Upper lobe of left lung (tissue), 6 donors: ENCODE measurements at places on chromosomes 5 and 9. TPM values are rescaled to one million over a fixed set of nuclear protein-coding genes. Genes with fewer than 3 reads are reported as not detected.
A peak's percentile ranks its signal among the peaks of the same experiment; 100 is the strongest.

The FOXD4L6 gene
- total RNA-seq, result not detected

The DRD1 gene
- total RNA-seq, result 0.81 TPM

The NUTM2F gene
- not detected for total RNA-seq

The LEAP2 gene
- total RNA-seq, result 1.0 TPM

- no peak for DNase-seq
- H3K36me3 ChIP-seq, result no peaks in the 10 kb centered on the region
- no peak overlapping the region for H3K4me3 ChIP-seq
Observed at GRCh38 chr5:137142346-137142745, 356.8 kb downstream of the SPOCK1 start.

- H3K4me3 ChIP-seq, result no peak overlapping the region
- H3K4me1 ChIP-seq, result peaks cover 12% of the 10 kb centered on the region
- no peak for DNase-seq
- no peaks in the 10 kb centered on the region for H3K27me3 ChIP-seq
- H3K27ac ChIP-seq, result no peak overlapping the region
Observed at GRCh38 chr5:144141585-144141984, 28.9 kb downstream of the YIPF5 start.

- no peaks in the 10 kb centered on the region for H3K36me3 ChIP-seq
- H3K27ac ChIP-seq, result no peak overlapping the region
- H3K4me3 ChIP-seq, result no peak overlapping the region
Observed at GRCh38 chr5:179374506-179375235, 29.4 kb upstream of the ADAMTS2 start.

DNA sequence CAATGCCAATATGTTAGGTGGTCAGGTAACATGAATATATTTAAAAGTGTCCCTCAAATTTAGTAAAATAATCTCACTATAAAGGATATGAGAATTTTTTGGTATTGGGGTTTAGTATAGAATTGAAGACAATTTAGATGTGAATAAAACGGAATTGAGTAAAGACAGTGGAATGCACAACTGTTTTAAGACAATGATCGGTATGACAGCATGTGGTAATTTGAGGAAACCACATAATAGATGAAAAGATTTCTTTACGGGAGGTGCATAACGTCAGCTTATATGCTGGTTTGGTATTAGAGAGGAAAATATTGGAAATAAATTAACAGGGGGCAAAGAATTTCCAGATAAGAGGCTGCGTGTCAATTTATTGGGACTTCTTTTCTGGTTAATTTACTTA, 1043.2 kb downstream of the CDH18 start:
- no peaks in the 10 kb centered on the region for H3K27me3 ChIP-seq
- no peak overlapping the region for H3K4me3 ChIP-seq
- H3K27ac ChIP-seq, result no peak overlapping the region
- H3K36me3 ChIP-seq, result no peaks in the 10 kb centered on the region

GRCh38 chr5:55777332-55777731, 39.5 kb downstream of the DDX4 start:
- peaks cover 8% of the 10 kb centered on the region for H3K4me1 ChIP-seq
- H3K4me3 ChIP-seq, result no peak overlapping the region
- no peaks in the 10 kb centered on the region for H3K36me3 ChIP-seq
- no peaks in the 10 kb centered on the region for H3K27me3 ChIP-seq
- no peak for DNase-seq

DNA sequence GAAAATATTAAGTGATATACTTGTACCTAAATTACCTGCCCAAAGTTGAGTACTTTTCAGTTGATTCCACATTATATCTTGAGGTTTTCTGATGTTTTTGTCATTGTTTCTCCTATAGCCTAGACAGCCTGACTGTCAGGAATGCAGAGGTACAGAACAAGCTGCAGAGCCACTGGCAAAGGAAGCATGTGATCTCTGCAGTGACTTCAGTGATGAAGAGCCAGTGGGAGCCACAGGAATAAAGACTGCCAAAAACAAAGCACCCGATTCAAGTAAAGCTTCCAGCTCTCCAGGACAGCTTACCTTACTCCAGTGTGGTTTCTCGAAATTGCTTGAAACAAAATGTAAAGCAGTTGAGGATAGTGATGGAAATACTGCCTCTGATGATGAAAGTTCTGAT, 96.3 kb downstream of the ERCC6L2 start:
- no peak overlapping the region for H3K27ac ChIP-seq
- no peak for DNase-seq
- H3K4me3 ChIP-seq, result no peak overlapping the region
- H3K27me3 ChIP-seq, result no peaks in the 10 kb centered on the region
- peaks cover 10% of the 10 kb centered on the region for H3K36me3 ChIP-seq

DNA sequence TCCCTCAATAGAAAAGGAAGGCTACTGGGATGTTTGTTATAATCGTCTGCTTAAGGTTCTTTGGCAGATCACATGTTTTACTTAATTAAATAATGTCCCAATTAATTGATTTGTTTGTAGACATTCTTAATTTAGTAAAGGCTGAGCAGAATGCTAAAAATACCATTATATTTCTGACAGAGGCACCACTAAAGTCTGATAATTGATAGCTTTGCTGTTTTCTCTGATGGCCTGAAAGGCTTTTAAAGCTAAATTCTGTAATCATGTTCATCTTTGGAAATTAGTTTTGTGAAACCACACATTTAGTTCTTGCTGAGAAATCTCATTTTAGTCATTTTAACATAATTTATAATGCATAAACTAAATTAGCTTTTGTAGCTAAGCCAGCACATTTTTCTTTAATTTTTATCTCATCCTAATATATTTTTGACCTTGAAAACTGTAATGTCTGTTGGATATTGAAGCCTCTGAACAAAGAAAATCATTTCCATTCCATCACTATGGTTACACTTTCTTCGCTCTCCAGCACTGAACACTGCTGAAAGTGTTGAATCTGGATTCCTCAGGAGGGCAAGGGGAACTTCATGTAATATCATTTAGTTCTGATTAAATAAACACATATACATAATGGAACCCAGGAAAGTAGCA, 329.4 kb downstream of the ELAVL2 start:
- no peaks in the 10 kb centered on the region for H3K4me1 ChIP-seq
- H3K4me3 ChIP-seq, result no peak overlapping the region
- no peaks in the 10 kb centered on the region for H3K36me3 ChIP-seq
- H3K27me3 ChIP-seq, result no peaks in the 10 kb centered on the region

DNA sequence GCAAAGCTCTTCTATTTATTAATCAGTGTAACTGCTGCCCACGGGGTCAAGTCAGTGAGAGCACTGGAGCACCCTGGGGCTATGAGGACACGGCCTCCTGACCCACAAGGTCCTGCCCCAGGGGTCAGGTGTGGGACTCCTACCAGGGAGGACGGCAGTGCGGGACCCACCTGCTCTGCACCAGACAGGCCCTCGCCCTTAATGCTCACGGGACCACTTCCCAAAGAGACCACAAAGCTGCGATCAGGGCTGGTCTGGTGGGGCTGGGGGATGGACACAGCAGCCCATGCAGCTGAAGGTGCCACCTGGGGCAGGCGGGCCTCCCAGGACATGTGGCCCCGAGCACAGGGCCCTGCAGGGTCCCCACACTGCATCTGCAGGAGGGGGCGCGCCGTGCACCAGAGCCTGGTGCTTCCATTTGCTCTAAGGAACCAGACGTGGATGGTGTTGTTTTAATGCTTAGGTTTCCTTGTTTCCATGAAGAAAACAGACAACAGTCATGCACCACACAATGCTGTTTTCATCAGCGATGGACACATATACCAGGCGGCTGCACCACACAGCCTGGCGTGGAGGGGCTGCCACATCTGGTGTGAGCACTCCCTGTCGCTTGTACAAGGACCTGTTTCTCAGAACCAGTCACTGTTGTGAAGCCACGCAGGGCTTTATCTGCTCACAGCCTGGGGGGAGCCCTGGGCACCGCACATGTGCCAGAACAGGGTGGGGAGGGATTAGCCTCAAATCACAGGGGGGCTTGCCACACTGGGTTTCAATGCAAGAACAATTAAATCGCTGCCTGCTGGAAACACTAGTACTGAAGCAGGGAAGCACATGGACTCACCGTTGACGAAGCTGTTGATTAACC, 22.6 kb downstream of the CLPTM1L start:
- no peak overlapping the region for H3K27ac ChIP-seq
- H3K36me3 ChIP-seq, result peaks cover 94% of the 10 kb centered on the region
- H3K4me1 ChIP-seq, result no peaks in the 10 kb centered on the region

DNA sequence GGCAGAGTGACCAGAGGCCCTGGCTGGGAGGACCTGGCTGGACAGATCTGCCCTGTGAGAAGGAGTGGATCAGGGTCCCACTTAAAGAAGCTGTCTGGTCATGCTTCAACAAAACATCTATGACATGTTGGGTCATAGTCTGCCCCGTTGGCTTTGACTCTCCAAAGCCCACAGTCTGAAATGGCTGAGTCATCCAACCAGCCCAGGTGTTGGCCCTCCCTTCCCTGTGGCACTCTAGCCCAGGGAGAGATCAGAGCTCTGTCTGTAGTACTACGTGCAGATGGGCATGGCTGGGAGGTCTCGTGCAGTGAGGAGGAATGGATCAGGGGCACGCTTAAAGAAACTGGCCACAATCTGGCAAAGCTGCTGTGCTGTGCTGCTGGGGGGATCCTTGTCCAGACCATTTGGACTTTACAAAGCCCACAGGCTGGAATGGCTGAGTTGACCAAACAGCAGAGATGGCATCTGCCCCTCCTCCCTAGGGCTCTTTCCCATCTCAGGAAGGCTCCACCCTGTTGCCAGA, 206.1 kb downstream of the TUSC1 start:
- H3K27ac ChIP-seq, result no peak overlapping the region
- H3K27me3 ChIP-seq, result no peaks in the 10 kb centered on the region
- no peak overlapping the region for H3K4me3 ChIP-seq
- H3K4me1 ChIP-seq, result no peaks in the 10 kb centered on the region

DNA sequence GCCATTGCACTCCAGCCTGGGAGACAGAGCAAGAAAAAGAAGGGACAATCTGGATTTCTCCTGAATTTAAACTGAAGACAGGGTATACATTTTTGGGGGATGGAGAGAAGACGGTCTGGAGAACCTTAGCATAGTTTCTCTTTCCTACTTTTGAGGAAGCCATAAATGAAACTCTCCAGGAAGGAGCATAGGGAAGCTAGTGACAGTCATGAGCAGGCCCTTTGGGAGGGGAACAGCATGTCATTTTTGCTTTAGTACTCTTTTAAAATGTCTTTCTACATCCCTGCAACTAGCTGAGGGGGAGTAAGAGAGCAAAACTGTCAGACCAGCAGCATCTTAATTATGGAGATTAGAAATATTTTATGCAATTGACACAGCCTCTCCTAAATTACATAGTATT, 8.2 kb upstream of the SLC44A1 start:
- no peak overlapping the region for H3K27ac ChIP-seq
- DNase-seq, result no peak
- no peaks in the 10 kb centered on the region for H3K27me3 ChIP-seq
- no peaks in the 10 kb centered on the region for H3K4me1 ChIP-seq
- H3K36me3 ChIP-seq, result no peaks in the 10 kb centered on the region

DNA sequence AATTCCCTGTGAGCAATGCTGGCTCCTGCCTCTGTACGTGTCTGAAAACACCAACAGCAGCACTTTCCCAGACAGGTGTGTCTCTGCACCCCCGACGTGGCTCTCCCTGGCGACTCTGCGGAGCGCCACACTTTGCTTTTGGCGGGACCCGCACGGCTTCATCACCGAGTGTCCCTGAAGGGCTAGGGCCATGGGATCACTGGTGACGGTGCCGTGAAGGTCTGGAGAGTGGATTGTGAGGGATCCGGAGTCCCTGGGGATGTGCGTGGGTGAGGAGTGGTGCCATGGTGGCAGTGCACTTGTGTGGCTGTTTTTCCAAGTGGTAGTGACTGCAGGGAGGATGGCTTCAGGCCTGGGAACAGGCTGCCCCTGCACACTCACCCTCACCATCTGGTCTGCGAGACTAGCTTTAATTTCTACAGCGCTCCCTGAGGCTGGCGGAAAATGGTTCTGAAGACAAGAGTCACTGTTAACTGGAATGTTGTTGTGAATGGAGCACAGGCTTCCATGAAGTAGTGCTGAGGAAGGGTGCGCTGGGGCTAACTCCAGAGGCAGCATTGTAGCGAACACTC, 3.2 kb downstream of the NKD2 start:
- no peak overlapping the region for H3K27ac ChIP-seq
- no peaks in the 10 kb centered on the region for H3K27me3 ChIP-seq
- no peaks in the 10 kb centered on the region for H3K36me3 ChIP-seq

DNA sequence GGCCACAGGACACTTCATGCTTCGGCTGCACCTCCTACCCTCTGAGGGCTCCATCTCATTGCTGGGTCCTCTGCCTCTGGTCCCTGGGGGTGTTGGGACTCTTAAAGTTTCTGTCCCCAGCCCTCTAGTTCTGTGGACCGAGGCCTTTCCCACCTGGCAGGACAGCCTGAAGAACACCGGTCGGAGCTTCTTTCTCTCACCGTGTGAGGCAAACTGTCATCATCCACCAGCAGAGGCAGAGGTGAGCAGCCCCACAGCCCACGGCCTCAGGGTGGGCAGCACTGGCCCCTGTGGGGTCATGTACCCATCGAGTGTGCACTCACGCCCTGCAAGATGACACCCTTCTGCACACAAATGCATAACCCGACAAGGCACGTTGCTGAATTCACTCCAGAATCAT, 49.9 kb downstream of the IRX2 start:
- no peak for DNase-seq
- no peak overlapping the region for H3K27ac ChIP-seq
- no peaks in the 10 kb centered on the region for H3K36me3 ChIP-seq
- no peaks in the 10 kb centered on the region for H3K4me1 ChIP-seq

DNA sequence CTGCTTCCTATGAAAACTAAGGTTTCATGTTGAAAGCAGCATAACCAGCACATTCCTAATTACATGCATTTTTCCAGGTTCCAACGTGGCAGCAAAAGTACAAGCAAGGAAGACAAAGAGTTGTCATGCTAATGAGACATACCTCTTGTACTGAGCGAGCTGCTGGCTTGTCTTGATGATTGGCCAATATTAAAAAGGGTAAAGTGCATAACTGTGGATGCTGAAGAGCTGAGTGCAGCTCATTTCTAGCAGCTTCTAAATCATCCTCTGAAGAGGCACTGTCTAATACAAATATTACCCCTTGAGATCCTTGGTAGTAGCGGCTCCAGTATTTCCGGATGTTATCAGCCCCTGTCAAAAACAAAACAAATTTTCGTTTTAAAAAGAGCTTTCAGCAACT, 197.3 kb downstream of the ARL15 start:
- H3K27ac ChIP-seq, result no peak overlapping the region
- no peak overlapping the region for H3K4me3 ChIP-seq
- no peaks in the 10 kb centered on the region for H3K36me3 ChIP-seq
- no peaks in the 10 kb centered on the region for H3K4me1 ChIP-seq

DNA sequence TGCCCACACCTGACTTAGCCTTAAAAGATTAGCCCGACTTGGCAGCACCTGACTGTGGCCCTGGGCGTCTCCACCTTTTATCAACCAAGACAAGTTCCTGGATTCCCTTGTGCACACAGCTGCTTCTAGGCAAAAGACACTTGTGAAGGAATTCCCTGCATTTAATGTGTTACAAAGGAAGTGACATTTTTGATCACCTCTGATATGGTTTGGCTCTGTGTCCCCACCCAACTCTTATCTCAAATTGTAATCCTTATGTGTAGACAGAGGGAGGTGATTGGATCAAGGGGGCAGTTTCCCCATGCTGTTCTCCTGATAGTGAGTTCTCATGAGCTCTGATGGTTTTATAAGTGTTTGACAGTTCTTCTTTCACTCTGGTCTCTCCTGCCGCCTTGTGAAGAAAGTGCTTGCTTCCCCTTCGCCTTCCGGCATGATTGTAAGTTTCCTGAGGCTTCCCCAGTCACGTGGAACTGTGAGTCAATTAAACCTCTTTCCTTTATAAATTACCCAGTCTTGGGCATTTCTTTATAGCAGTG, 2.6 kb upstream of the CPEB4 start:
- H3K27me3 ChIP-seq, result no peaks in the 10 kb centered on the region
- DNase-seq, result peak; percentile 77
- H3K27ac ChIP-seq, result peak overlapping the region; percentile 94
- H3K4me3 ChIP-seq, result no peak overlapping the region
- no peaks in the 10 kb centered on the region for H3K36me3 ChIP-seq

GRCh38 chr5:151295138-151295537, 8.4 kb downstream of the SLC36A3 start:
- H3K27ac ChIP-seq, result no peak overlapping the region
- peak; percentile 62 for DNase-seq
